Stimulated activated CD4-positive, alpha-beta T cell treated with anti-CD3 and anti-CD28 coated beads, Interleukin-1b, Interleukin-23, amount 100 ng/mL, for 1 hour (primary cell): ENCODE measurements at places on chromosomes 2 and 18.

DNA sequence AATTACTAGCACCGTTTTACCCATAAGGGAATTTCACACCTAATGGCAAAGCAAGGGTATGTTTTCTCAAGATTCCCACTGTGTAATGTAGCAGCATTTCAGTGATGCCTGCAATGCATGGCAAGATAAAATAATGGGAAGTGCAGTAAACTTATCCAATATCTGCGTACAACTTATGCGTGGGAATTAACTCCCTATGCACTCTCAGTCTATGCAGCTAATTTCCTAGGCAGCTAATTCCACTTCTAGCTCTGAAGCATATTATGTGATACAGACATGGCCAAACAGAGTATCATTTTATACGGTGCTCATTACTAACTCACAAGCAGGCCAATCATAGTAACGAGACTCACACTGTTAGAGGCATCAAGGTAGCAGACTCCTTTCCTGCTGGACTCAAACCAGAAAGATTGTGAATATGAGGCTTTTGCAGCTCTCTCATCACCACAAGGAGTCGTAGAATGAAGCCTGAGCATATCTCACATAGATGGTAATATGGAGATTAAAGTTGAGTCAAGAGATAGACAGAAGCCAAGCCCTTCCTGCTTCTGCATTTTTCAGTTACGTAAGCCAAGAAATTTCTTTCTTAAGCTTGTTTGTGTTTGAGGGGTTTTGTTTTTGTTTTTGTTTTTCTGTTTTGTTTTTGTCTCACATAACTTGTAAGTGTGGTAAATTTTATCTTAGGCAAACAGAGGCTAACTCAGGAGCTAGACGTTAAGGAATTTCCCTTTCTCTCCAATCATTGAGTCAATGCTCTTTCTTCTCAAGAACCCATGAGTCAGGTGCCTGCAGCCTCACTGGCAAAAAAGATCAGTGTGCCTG is 34.8 kb upstream of the ITGAV start:
- DNase-seq = no peak

DNA sequence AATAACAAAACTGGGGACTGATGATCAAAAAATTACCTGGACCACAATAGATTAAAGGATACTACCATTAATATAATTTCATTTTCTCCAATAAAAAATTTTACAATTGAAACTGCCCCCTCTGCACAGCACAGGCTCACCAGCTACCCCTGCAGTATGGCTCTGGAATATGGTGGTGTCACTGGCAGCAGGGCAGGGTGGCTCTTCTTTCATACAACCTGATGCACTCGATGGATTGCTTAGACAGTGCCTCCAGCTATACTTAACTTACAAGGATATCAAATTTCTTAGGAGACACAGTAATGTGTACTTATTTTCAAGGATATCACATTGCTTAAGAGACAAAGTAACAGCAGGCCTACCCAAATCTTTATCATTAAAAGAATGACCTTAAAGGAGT is 124.0 kb downstream of the PRELID3A start:
- DNase-seq = no peak

GRCh38 chr2:241110607-241111439 is 8.7 kb upstream of the MTERF4 start:
- no peak for DNase-seq

DNA sequence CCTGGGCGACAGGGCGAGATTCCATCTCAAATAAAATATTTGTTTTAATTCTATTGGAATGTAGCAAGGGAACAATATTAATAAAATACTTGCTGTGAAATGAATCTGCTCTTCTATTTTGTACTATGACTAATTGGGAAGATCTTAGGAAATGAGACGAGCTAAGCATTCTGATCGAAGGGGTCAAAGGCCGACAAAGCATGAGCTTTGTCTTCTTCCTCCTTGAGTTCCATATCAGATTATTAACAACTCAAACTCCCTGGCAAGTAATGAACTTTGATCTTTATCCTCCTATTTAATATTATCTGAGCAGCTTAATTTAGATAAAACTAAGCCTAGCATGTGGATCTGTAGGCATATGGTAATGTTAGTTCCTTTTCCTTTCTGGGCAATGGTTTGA is 15.5 kb downstream of the GEMIN6 start:
- no peak for DNase-seq

- DNase-seq = no peak
Observed at GRCh38 chr18:46253498-46253897, 149.3 kb downstream of the HAUS1 start.

DNA sequence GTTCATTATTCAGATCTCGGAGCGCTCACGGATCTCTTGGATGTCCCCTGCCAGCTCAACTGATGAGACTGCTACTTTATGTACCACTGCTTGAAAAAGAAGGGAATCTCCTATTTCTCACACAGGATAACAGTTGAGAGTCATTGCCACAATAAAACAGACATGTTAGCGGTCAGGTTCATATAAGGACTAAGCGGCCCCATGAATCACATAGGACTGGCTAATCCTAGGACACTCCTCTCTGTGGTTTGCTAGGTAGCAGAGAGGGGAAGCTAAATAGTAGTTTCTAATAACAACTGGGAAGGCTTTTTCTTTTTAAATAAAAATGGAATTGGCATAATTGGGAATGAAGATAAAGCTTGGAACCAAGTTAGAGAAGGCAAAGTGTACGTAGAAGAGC is 15.9 kb upstream of the TGFA start:
- no peak for DNase-seq

- DNase-seq = no peak
Observed at GRCh38 chr2:229371086-229371485, 100.0 kb upstream of the PID1 start.

- DNase-seq = no peak
Observed at GRCh38 chr2:120499784-120500495, 154.0 kb downstream of the INHBB start.

DNA sequence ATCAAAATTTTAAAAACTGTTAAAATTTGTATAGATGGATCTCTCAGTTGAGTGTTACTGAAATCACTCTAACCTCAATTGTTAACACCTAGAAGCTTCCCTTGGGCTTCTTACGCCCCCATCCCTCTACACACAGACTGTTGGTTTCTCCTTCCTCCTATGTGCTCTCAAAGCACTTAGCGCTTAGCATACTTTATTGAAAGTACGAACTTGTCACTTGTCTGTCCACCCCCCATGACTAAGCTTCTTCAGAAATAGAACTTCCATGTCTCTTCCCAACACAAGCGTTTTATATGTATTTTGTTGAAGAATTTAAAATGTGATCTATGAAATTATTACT is 441 bp downstream of the MPHOSPH10 start:
- no peak for DNase-seq

GRCh38 chr2:20444101-20444992 is 2.5 kb upstream of the RHOB start:
- no peak for DNase-seq

DNA sequence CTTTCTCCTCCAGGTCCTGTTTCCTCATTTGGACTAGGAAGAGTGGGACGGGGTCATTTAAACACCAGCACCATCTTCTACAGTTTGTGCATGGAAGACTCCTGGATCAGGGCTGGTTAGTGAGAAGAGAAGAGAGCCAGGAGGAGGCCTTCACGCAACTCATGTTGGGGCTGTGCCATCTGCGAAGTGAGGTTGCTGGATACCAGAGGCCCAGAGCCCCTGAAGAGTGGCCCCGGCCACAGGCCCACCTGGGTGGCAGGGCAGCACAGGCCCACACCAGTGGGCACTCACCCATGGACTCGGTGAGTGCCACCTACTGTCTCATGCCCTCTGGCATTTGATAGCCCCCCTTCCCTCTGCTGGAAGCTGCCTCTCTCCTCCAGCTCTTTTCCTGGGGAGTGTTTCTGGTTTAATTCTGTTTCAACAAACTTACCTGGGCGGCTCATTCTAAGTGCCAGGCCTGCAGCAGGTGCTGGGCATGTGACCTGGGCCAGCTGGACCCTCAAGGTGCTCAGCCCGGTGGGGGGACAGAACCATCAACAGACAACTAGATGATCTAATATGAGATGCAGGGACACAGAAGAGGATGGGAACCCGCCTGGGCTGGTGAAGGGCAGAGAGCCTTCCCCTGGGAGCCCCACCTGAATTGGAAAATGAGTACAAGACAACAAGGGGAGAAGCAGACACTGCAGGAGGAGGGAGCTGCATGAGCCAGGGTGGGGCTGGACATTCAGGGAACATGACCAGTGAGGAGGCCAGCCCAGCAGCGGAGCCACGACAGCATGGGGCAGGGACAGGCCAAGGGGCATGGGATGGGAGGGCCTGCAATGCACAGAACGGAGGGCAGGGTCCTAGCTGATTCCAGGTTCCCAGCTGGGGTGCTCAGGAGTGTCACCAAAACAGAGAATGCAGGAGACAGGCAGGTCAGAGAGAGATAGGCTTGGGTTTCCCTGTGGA is 70.6 kb downstream of the MARCO start:
- no peak for DNase-seq

DNA sequence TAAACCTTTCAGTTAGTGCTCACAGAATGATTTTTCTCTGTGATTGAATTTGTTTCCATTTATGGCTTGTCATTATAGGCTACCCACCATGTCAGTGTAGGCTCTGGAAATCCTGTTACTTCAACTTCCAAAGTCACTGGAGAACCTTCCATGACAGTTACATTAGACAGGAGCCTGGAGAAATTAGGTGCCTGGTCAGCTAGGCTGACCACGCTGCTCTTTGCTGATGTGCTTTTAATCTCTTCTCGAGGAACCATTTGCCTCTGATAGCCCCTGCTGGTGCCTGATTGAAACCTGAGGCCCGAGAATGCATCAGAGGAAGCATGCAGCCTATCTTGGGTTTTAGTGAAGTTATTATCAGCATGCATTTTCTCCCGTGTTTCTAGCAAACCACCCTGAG is 29.6 kb upstream of the TTN start:
- no peak for DNase-seq

DNA sequence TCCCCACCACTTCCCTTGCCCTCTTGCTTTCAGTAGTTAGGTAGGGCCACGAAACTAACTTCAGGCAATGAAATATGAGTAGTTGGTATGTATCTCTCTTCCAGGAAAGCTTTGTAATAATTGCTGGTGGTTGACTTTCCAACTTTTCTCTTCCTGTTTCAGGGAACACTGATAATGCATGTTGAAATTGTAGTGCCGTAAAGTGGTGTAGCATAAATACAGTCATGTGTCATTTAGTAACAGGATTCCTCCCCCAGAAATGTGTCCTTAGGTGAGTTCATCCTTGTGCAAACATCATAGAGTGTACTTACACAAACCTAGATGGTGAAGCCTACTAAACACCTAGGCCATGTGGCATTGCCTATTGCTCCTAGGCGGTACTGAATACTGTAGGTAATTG is 429.2 kb downstream of the PID1 start:
- DNase-seq = no peak

GRCh38 chr2:96323849-96324248 is 1.3 kb upstream of the ITPRIPL1 start:
- DNase-seq = no peak

GRCh38 chr18:9184998-9185613 is 48.5 kb downstream of the ANKRD12 start:
- DNase-seq = no peak

DNA sequence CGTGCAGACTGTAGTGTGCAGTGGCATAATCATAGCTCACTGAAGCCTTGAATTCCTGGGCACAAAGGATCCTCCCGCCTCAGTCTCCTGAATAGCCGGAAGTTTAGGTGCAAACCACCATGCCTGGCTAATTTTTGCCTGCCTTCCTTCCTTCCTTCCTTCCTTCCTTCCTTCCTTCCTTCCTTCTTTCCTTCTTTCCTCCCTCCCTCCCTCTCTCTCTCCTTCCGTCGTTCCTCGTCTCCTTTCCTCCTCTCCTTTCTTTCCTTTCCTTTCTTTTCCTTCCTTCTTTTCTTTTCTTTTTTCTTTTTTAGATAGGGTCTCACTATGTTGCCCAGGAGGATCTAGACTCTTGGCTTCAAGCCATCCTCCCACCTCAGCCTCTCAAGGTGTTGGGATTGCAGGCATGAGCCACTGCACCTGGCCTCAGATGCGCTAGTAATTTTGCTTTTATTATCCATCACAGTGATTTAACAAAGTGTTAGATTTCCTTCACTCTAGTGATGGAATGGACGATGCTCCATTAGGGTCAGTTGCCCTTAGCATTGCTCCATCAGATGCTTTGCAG is 6.6 kb upstream of the ANKRD29 start:
- no peak for DNase-seq

DNA sequence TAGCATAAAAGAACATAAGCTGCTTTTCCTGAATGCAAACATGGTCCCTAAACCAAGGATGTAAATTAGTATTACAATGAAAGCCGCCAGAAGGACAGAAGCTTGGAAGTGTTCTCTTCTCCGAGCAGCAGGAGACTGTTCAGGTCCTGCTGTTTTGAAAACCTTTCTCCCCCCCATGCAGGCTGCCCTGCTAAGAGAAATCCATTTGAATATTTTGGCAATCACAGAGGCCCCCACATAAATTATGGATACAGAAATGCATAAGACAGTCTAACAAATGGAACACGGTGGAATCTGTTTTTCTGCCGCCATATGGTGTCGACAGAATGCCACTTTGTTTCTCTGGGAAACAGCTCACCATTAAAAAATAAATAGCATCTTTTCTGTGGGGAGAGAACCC is 600.4 kb upstream of the KLHL29 start:
- DNase-seq = no peak
